ENCODE measurements at places on chromosomes 1 and 21. TPM values are rescaled to one million over a fixed set of nuclear protein-coding genes. Genes with fewer than 3 reads are reported as not detected.

ECM1 gene
- 1.9 TPM for total RNA-seq

DNA sequence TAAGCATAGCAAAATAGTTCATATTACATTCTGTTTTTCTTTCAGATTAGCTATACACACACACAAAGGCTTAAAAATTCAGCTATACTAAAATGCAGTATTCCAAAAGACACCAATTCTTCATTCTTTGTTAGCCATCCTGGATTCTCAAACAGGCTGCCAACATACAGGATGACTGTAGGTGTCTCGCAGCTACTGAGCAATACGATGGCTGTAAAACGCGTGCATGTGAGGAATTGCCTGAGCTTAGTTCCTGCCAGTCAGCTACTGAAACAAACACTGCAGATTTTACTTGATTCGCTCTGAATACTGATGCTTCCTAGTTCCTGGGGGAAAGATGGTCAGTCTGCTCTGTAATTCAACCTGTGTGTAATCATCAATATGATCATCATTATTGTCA lies 24.7 kb upstream of the HMGN1 start:
- H3K4me3 ChIP-seq, result no peak overlapping the region
- H3K27me3 ChIP-seq, result no peaks in the 10 kb centered on the region
- no peak overlapping the region for H3K27ac ChIP-seq
- no peaks in the 10 kb centered on the region for H3K4me1 ChIP-seq

GRCh38 chr1:61265665-61266064 lies 183.3 kb downstream of the NFIA start:
- no peak overlapping the region for H3K27ac ChIP-seq
- no peaks in the 10 kb centered on the region for H3K36me3 ChIP-seq
- no peak for DNase-seq
- no peaks in the 10 kb centered on the region for H3K27me3 ChIP-seq
- H3K4me3 ChIP-seq, result no peak overlapping the region
- H3K4me1 ChIP-seq, result no peaks in the 10 kb centered on the region

GRCh38 chr1:89739013-89739843 lies 81.6 kb upstream of the LRRC8D start:
- peaks cover 5% of the 10 kb centered on the region for H3K4me1 ChIP-seq
- H3K4me3 ChIP-seq, result no peak overlapping the region
- no peak overlapping the region for H3K27ac ChIP-seq
- DNase-seq, result no peak
- no peaks in the 10 kb centered on the region for H3K36me3 ChIP-seq
- no peaks in the 10 kb centered on the region for H3K27me3 ChIP-seq

- H3K36me3 ChIP-seq, result no peaks in the 10 kb centered on the region
- H3K4me3 ChIP-seq, result no peak overlapping the region
Observed at GRCh38 chr1:74963120-74963519, 171.1 kb upstream of the LHX8 start.

DNA sequence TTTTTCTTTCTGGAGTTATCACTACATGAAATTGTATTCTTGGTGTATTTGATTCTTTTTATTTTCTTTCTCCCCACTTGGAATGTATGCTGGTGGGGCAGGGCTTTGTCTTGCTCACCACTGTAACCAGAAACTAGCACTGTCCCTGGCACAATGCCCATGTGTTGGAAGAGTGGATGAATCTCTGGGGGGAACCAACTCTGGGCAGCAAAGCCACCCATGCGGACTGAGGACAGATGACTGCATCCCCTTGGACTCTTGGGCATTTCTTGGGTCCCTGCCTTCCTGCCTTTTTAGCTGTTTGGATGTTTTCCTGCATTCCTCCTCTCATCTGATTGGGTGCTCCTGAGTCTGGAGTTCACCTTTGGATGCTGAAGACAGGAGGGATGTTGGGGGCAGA lies 6.1 kb downstream of the CYP4B1 start:
- H3K27ac ChIP-seq, result no peak overlapping the region
- no peak for DNase-seq

DNA sequence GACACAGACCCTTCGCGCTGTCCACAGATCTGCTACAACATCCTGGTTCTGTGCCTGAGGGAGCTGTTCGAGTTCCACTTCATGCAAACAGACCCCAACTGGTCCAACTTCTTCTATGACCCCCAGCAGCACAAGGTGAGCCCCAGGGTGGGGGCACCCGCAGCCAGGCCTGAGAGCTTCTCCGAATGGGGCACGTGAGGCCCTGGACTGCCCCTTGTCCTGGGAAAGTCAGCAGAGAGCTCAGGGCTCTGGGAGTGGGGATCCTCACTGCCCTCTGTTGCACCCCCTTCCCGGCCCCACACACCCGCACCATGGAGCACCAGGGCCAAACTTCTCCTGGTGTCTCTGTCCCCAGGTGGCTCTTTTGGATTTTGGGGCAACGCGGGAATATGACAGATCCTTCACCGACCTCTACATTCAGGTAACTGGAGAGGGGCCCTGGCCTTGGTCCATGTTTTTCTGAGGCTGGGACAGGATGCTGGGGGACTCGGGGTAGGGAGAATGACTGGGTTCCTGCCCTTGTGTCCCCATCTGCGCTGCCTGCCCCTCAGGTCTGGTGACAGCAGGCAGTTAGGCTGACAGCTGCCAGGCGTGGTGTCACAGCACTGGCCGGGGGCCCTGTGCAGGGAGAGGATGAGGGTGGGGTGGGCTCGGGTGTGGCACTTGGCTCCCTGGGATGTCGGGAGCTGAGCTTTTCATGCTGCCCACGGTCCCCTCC lies 44.6 kb downstream of the COQ8A start:
- H3K4me1 ChIP-seq, result no peaks in the 10 kb centered on the region
- no peaks in the 10 kb centered on the region for H3K27me3 ChIP-seq
- no peak overlapping the region for H3K27ac ChIP-seq
- no peak for DNase-seq
- peaks cover 75% of the 10 kb centered on the region for H3K36me3 ChIP-seq
- no peak overlapping the region for H3K4me3 ChIP-seq
